ENCODE measurements at places on chromosomes 5 and 9.

DNA sequence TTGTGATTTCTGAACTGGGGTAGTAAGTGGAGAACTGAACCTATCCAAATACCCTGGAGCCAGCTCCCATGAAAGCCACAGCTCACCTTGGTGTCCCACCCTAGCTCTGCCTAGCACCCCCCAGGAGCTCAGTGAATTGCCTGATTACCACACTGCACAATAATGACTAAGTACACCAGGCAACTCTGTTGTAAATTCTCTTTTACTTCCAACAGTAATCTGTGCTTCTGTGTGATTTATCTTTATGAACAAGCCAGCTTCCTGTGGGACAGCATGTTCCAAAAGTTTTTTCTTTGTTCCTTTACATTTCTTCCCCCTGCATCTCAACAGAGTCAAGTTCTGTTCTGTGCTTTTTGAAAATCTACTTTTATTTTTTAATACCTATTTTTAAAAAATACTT is 22.1 kb upstream of the GRPEL2 start:
- DNase-seq: no peak

DNA sequence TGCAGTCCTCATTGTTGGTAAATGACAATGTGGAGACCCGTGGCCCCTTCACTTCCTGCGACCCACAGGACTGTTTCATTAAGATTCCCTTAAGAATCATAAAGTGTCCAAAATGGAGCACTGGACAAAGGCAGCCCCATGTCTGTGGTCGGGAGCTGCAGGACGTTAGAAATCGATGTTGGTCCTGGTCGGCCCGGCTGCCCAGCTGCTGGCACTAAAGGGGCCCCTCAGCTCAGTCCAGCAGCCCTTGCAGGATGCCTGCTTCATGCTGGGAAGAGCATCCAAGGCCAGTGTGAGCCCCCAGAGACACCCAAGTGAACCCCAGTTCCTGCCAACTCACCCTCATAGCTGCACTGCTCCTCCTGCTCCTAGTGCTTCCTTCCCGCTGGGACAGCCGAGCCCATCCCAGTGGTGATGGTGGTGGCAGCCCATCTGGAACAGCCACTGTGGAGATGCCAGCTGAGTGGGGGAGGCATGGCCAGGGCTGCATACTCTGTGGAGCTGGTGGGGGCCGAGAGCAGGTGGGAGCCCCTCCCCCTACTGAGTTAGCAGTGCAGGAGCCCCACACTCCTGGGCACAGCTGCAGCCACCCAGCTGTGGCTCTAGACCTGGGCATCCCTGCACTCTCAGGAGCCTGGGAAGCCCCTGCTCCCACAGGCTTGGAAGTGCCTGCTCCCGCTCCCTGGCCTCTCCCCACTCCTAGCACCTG is 168.0 kb upstream of the IRX2 start:
- DNase-seq: no peak

GRCh38 chr5:129904667-129905472 is 605 bp downstream of the CHSY3 start:
- no peak for DNase-seq

GRCh38 chr5:90792725-90793124 is 234.1 kb downstream of the ADGRV1 start:
- DNase-seq: no peak
